Natural killer cell (primary cell): ENCODE measurements at places on chromosomes 5 and 9. TPM values are rescaled to one million over a fixed set of nuclear protein-coding genes. Genes with fewer than 3 reads are reported as not detected.

- DNase-seq: no peak
These were observed 36.6 kb downstream of the BICD2 start for GRCh38 chr9:92727716-92728700.

GRCh38 chr9:130179331-130179907 is 7.2 kb downstream of the NCS1 start:
- DNase-seq: no peak

- no peak for DNase-seq
These were observed 10.9 kb upstream of the SHROOM1 start for GRCh38 chr5:132841305-132841704.

DNA sequence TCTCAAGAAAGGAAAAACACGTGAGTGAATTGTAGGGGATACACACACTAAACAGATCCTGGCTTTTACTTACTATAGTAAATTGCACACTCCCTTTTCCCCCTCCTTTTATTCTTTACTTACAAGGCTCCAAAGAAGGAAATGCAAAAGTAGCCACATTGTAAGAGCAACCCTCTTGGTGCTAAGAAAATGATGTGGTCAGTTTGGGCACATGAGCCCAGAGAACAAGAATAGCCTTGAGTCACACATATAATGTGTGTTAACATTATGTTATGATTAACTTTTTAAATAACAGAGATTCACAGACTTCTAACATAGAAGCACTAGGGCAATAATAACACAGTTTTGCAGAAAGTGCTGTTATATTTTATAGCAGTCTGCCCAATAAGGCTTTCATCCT is 48.5 kb downstream of the PCSK5 start:
- DNase-seq: no peak

- no peak for DNase-seq
These were observed 5.4 kb downstream of the KCNV2 start for GRCh38 chr9:2722715-2723114.

GRCh38 chr9:89400403-89401116 is 82.3 kb downstream of the SECISBP2 start:
- DNase-seq: no peak

PPP2R2B gene
- total RNA-seq: 63.7 TPM

GRCh38 chr9:133002147-133003070 is 23.9 kb downstream of the GFI1B start:
- no peak for DNase-seq

PCDHGC4 gene
- 0.45 TPM for total RNA-seq

- DNase-seq: no peak
These were observed 228.8 kb downstream of the FSTL4 start for GRCh38 chr5:133383580-133383939.

DNA sequence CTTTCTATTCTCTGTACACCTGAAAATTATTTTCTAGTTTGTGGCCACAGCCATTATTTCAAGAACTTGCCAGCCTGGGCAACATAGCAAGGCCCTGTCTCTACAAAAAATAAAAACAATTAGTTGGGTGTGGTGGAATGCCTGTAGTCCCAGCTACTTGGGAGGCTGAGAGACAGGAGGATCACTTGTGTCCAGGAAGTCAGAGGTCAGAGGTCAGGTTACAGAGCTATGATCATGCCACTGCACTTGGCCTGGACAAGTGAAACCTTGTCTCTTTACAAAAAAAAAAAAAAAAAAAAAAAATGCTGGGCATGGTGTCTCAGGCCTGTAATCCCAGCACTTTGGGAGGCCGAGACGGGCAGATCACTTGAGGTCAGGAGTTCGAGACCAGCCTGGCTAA is 58.3 kb downstream of the HMGCR start:
- DNase-seq: no peak

DNA sequence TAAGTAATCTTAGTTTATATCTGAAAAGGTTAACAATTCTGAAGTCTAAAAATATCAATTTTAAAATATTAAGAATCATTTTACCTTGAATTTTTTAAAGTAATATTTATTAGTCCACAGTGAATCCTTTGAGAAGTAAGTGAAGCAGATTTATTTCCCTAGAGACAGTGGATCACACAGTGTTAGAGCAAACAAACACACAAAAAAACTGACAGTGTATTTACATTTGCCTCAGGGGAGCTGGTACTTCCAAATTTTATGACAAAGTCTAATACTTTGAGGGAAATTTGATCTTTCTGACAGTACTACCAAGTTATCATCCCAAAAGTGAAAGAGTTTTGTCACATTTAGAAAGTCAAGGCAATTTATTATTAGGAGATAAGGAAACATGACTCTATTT is 1750.6 kb upstream of the CDH9 start:
- no peak for DNase-seq

PRR7 gene
- total RNA-seq: 23.3 TPM

YTHDC2 gene
- total RNA-seq: 38.8 TPM

C9 gene
- not detected for total RNA-seq

DNA sequence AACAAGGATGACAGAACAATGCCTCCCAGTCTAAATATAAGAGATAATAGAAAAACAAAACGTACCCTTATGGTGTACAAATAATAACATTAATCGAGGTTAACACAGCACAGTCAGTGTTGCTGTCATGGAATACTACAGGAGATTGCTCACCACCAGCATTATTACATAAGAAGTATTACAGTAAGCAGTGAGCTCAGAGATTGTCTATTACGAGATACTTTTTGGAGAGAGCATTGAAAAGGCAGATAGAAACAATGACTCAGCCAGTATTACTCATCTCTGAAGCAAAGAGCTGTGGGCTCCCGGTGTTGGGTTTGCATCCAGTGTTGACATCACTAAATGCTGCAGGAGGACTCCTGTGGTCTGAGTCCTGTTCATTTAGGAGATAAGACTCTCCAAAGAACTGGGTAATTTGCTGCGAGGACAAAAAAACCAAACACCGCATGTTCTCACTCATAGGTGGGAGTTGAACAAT is 191.9 kb upstream of the SEMA6A start:
- DNase-seq: no peak

DNA sequence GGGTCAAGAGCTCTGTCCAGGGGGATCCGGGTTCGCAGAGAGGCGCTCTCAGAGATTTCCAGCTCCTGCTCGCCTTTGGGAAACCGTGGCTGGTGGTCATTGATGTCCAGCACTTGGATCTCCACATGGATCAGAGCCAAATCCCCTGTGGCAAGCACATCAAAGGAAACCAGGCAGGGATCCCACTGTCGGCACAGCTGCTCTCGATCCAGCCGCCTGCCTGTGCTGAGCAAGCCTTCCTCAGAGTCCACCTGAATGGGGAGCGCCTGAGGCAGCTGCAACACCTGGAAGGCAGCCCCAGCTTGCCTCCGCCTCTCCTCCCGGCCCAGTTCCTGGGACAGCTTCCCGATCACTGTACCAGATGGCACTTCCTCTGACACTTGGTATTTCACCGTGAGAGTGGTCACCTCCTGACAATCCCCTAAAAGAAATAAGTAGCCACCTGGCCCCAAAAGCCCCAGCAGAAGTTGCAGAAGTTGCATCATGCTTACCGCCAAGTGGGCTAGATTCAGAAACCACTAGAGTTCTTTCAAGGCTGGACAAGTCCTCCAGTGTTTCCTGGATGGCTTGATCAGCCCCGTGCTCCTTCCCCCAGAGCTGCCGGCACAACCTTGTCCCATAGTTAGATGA is 520 bp downstream of the PCDH12 start:
- DNase-seq: no peak

SOWAHA gene
- not detected for total RNA-seq

GRCh38 chr5:27797220-27797619 is 758.8 kb upstream of the CDH9 start:
- no peak for DNase-seq

DNA sequence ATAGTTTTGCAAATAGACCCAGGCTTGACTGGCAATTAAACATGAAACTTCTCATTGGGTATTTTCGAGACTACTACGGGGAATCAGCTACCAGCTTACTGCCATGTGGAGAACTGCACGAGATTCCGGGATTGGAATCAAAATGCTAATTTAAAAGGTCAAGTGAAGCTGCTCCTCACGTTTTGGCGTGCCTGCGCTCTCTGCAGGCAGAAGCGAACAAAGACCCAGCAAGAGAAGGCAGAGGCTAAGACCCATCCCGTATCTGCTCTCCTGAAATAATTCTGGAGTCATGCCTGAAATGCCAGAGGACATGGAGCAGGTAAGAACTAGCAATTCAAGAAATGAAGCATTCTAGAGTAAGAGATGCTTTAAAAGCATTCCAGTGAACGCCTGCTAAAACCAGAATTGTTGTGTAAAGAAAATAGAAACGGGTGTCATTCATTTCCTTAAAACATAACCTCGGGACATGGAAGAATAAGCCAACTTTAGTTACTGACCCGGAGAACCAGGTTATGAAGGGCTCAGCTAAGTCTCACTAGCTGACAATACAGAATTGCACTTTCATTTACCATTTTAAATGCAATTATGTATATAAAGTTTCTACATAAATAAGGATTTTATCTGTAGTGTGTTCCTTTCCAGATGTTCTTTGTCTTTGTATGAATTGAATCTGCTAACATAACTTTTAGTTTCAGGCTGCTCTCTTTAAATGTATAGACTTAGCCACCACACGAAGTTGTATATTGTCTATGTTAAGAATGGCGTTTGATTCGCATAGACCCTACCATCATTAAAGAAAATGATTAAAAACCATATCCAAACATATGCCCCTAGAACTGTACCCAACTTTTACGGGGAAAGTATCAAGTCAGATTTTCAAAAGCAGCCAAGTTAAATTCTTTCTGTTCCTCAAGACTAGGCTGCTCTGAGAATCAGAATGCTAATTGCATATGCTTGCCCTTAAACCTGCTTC is 2.0 kb upstream of the MAT2B start:
- no peak for DNase-seq

DNA sequence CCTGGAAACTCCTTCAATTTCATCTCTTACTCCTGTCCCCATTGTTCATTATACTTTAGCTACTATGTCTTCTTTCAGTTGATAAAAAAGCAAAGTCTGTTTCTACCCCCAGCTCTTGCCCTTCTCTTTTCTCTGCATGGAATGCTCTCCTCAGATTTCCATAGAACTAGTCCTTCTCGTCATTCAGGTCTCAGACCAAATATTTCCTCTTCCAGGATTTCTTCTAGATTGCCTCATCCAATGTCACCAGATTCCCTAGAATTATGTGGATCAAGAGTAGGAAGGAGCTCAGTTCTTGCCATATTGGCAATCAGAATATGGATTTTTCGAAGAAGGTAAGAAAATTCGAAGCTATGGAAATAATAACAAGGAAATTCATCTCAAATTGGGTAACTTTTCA is 176.1 kb downstream of the GABRG2 start:
- no peak for DNase-seq

- DNase-seq: no peak
These were observed 215.3 kb downstream of the MEF2C start for GRCh38 chr5:88667496-88668201.

STPG3 gene
- not detected for total RNA-seq

- DNase-seq: no peak
These were observed 169.3 kb downstream of the PAX5 start for GRCh38 chr9:36864491-36865410.

DNA sequence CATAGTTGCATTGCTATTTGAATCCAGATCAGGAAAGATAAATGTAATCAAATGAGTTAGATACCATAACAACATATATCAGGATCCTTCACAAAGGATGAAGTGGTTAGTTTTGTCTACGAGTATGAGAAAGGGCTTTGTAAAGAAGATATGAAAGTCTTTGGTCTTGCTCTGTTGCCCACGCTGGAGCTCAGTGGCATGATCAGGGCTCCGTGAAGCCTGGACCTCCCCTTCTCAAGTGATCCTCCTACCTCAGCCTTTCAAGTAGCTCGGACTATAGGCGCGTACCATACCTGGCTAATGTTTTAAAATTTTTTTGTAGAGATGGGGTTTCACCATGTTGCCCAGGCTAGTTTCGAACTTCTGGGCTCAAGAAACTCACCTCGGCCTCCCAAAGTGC is 1.8 kb downstream of the SMC5 start:
- no peak for DNase-seq

GRCh38 chr9:89933578-89933977 is 328.8 kb downstream of the GADD45G start:
- DNase-seq: no peak

DNA sequence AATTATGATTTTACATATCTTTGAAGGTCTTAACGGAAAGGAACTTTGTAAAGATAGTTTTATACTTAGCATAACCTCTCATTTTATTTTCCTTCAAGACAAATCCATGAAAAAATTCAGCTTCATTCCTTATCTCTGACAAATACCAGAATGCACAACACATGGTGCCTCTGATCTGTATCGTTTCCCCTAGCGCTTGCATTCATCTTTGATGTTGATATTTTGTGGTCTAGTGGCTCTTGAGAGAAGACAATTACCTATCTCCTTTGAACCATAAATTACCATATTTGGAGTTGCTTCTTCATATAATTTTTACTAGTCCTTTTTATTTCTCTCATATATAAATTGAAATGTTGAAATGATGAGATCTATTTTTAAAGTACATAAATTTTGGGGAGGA is 551.3 kb downstream of the PDE4D start:
- peak; percentile 18 for DNase-seq

DNA sequence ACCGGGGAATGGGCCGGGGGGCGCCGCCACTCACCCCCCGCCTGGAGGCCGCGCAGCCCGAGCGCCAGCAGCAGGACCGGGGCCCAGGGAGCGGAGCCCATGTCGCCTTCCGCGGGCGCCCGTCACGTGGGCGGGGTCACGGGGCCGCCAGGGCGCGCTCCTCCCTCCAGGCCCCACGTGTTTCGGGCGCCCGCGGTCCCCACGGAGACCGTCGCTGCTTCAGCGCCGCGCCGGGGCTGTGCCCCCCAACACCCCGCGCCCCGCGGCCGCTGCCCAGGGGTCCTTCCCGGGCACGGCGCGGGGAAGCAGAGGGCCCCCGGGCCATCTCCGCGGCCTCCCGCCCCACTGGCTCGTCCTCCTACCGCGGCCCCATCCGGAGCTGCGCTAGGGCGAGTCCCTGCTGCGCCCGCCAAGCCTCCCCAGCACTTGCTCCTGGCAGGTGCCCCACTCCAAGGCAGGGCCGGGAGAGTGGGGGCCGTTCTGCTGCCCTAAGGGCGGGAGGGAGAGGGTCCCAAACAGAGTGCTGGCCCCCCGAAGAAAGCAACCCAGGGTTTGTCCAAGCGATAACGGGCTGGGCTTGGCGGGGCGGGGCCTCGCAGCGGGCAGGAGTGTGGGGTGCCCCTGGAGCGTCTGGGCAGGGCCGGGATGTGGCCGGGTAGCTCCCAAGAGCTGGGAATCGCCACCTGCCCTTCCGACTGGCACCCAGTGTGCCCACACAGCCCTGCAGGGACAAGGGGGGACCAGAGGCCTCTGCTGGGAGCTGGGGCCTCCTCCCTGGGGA is at the start of gene DPP7:
TSS of gene DPP7 (minus strand) at position 121 of the 781 bp plus-strand sequence. CDS start at position 101, 20 bp downstream.
- peak; percentile 91 for DNase-seq

ANXA2R gene
- 55.2 TPM for total RNA-seq

HMCN2 gene
- total RNA-seq: not detected

DNA sequence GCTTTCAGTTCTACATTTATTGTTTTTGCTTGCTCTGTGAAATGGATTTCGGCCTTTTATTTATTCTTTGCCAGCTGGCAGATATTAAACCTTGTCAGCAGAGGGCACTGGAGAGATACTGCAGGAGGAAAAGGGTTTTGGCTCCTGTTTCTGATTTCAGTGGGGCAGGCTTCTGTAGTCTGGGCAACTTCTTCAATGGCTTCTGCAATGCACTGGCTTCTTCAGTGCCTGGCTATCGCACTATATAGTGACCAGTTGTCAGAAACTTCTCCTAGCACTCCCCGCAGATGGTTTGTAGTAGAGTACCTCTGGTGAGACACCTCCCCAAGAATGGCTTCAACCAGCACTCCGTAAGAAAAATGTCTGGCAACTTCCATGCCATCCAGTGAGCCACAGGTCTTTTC is 3.2 kb upstream of the NFX1 start:
- DNase-seq: peak; percentile 83

NRG2 gene
- total RNA-seq: 0.21 TPM

GRCh38 chr9:68546596-68547390 is 6.1 kb upstream of the TMEM252 start:
- DNase-seq: no peak

IFNB1 gene
- total RNA-seq: not detected
